ENCODE measurements at places on chromosomes 2 and 18.

- DNase-seq, result peak; percentile 28
Measured at GRCh38 chr2:25306777-25307368, 34.9 kb downstream of the DNMT3A start.

- peak; percentile 60 for DNase-seq
Measured at GRCh38 chr2:233351423-233351822, 2.9 kb upstream of the DGKD start.

DNA sequence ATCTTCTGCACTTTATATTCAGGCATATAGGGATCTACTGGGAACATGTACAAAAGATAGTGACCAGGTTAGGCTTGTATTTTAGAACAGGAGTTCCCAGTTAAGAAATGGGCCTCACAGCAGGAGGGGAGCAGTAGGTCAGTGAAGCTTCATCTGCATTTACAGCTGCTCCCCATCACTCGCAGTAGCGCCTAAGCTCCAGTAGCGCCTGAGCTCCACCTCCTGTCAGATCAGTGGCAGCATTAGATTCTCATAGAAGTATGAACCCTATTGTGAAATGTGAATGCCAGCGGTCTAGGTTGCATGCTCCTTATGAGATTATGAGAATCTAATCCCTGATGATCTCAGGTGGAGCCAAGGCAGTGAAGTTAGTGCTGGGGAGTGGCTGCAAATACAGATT, 224.4 kb upstream of the CYRIA start:
- peak; percentile 26 for DNase-seq

DNA sequence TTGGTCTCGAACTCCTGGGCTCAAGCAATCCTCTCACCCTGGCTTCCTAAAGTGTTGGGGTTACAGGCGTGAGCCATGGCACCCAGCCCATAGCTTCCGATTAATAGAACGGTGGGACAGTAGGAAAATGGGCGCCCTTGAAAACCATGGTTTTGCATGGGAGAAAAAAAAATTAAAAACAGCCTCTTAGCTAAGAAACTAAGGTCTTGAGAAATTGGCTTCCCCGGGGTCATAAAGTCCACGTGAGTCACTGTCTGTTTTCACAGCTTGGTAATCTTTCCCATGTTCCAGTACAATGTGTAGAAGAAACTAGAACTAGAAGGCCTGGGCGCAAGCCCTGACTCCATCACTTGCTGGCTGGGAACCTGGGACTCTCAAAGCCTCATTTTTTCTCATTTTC, 20.7 kb downstream of the B3GNT2 start:
- peak; percentile 84 for DNase-seq

DNA sequence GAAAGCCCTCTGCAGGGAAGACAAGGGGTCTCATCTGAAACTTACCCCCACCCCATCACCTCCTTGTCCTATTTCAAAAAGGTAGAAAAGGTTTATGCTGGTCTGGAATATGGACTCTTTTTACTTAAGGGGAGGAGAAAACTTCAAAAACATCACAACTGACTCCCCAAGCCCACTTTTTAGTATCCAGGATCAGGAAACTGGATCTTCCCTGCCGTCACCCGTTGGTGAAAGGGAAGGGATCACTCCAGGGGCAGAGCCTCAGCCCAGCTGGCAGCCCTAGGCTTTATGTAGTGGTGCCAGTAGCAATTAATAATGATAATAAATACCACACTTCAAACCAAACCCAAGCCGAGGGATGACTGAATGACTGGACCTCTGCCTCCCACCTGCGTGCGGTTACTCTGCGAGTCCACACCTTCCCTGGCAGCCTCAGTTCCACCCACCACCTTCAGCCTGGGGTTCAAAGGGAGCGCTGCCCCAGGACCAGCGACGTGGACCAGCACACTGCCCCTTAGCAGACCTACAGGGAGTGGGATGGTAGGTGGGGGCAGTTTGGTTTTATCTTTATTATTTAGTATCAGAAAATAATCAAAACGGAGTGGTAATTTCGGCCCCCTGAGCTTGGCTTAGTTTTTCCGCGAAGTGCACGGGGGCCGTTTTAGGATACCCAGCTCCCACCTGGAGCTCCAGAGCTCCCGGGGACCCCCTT, 4.9 kb upstream of the GATA6 start:
- no peak for DNase-seq

DNA sequence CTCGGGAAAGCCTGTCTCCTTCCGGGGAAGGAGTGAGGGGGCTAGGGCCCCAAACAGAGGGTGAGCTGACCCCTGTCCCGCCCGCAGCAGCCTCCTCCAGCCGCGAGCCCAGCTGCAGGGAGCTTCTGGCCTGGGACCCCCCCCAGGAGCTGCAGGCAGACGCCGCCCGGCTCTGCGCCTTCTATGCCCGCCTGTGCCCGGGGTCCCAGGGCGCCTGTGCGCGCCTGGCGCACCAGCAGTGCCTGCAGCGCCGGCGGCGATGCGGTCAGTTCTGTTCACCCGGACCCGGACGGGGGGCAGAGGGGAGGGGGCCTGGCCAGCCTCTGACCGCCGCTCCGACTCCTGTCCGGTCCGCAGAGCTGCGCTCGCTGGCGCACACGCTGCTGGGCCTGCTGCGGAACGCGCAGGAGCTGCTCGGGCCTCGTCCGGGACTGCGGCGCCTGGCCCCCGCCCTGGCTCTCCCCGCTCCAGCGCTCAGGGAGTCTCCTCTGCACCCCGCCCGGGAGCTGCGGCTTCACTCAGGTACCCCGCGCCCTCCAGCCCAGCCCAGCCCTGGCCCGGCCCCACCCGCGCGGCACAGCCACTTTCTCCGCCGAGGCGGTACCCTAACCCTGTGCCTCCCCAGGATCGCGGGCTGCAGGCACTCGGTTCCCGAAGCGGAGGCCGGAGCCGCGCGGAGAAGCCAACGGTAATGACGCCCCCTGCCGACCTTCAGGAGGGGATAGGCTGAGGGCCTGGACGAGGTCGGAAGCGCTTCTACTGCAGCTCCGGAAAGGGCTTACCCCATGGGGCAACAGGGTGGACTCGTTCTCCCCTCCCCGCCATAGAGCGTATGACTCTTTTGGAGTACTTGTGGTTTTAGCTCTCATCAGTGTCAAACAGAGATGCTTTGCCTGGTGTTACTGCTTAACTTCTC, 2.0 kb upstream of the CHRND start:
- DNase-seq, result no peak

GRCh38 chr2:27509326-27509725, 12.7 kb downstream of the GCKR start:
- peak; percentile 29 for DNase-seq

GRCh38 chr18:37222999-37223378, 342.6 kb downstream of the CELF4 start:
- no peak for DNase-seq

DNA sequence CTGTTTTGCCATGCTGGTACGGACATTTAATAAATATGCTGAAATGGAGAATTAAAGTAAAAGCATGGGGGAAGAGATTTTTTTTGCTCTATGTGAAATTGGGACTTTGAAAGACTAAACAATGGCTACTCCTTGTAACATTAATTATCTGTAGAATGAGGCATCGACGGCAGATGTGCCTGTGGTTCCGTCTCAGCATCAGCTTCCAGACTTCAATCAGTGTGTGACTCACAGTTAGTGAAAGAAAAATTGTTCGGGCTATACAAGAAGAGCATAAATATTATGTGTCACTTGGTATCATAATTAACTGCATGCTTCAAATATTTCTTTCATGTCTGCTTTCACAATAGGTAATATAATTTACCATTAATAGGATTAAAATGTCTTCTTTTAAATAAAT, 117.0 kb upstream of the SMIM21 start:
- peak; percentile 18 for DNase-seq
